ENCODE measurements at places on chromosomes 5 and 9.

- no peak for DNase-seq
Observed at GRCh38 chr9:69834591-69835184, 14.1 kb downstream of the CFAP95 start.

DNA sequence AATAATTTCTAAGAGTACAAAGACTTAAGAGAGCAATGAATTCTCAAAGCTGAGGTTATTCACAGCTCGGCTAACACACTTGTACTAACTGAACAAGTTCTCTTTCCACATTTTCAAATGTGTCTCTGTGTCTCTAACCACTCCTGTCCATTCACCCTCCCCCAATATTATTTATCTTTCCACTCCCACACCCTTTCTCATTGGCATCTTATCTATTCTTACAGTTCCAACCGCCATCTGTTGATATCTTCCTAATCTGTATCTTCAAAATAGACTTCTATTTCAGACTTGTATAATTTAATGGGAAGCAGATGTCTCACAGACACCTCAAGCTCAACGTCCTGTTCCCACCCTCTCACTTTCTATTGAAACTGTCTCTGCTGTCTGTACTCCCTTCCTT is 205.9 kb downstream of the ANXA1 start:
- no peak for DNase-seq

DNA sequence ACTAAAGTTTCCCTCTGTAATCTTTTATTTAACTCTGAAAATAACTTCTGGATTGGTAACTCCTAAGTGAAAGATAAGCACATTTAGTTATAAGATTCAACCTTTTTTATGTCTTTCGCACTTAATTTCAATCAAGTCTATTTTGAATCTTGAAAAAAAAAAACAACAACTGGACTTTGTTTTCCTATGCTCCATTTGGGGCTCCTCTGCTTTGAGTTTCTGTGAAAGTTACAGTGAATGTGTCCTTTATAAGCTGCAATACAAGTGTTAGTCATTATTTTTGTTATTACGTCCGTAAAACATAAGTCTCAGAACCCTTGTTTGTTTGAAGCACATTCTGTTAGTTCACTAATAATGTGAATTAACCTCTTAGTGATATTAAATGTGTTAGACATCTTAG is 276.8 kb downstream of the ADAMTS6 start:
- no peak for DNase-seq

DNA sequence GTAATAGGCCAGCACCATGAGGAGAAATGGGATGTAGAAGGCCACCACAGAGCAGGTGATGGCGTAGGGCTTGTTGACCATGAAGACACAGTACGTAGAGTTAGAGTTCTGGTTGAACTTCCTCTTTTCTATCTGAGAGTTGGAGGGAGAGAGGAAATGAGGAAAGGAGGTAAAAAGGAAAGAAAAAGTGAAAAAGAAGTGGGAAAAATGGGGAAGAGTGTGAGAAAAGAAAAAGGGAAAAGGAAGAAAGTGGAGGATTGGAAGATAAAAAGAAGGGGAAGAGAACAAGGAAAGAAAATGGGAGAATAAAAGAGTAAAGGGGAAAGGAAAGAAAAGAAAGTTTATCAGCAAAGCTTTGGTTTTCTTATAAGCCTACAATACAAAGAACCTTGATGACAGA is 126.1 kb downstream of the FBXO38 start:
- DNase-seq, result no peak

- no peak for DNase-seq
Observed at GRCh38 chr9:136644593-136645351, 17.9 kb upstream of the EGFL7 start.

GRCh38 chr9:132880324-132880661 is 1.6 kb downstream of the SPACA9 start:
- no peak for DNase-seq

DNA sequence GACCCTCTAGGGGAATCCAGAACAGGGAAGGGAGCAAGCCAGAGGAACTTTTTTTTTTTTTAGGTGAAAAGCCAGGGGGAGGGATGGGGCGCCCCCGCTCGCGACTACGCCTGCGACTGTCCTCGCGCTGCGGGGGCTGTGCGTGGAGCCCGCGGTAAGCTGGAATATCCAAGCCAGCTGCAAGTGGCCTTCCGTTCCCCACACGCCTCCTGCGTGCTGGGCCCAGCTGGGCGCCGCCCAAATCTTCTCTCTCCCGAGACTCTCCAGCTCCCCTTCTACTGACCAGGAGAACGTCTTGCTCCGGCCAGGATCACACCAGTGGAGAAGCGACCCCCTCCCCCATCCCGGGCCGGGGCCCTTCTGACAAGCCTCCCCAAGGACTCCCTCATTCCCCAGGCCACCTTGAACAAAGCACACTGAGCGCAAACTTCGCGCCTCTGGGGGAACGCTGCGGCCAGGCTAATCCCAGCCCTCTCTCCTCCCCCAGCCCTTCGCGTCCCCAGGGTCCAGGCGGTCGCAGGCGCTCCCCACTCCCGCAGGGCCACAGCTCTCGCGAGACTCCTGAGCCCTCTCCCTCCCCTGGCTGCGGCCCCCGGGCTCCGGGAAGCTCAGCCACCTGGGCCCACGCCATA is 6.6 kb downstream of the BARX1 start:
- no peak for DNase-seq

DNA sequence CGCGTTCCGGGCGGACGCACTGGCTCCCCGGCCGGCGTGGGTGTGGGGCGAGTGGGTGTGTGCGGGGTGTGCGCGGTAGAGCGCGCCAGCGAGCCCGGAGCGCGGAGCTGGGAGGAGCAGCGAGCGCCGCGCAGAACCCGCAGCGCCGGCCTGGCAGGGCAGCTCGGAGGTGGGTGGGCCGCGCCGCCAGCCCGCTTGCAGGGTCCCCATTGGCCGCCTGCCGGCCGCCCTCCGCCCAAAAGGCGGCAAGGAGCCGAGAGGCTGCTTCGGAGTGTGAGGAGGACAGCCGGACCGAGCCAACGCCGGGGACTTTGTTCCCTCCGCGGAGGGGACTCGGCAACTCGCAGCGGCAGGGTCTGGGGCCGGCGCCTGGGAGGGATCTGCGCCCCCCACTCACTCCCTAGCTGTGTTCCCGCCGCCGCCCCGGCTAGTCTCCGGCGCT is at the start of gene DAPK1:
TSS of gene DAPK1 (plus strand) at position 264 of the 442 bp plus-strand sequence. CDS start 1,211 bp downstream, outside the sequence.
- peak; percentile 56 for DNase-seq

DNA sequence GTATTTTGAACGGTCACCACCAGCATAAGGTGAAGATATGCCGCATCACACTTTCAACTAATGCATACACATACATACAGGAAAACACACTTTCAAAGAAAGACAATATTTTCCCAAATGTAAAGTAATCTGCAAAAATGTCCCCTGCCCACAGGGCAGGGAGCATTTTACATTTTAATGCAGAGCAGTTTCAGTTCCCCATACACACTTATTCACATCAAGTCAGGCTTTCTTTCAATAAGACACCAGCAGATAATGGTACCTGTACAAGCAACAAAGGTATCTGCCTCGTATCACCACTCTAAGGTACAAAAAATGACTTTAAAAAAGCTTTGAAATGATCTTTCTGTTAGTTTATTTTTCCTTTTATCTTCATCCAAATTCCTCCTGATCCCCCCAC is 247.1 kb upstream of the CCNG1 start:
- DNase-seq, result no peak

DNA sequence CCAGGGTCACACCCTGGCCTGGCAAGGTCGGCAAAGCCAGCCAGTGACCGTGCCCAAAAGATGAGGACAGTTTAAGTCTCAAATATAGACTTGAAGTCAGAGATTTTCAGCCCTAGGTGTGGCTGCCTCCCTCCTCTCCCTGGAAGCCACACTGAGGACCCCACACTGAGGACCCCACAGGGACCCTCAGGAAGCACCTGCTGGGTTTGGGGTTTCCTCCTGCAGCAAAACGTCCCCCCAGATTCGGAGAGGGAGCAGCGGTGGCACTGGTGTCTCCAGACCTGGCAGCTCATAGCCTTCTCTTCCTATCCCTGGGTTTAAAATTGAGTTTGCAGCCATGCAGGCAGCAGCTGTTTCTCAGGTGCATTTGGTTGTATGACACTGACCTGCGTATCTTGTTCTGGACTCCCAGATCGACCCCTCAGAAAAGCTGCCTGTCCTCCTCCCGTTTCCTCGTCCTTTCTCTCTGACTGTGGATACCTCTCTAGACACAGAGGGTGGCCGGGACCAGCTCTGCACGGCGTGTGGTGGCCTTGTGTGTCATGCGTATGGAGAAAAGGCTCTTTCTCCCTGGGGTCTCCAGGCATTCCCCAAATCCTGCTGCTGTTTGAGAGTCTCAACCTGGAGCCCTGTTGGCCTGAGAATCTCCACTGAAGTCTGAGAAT is 36.6 kb downstream of the MRPL36 start:
- no peak for DNase-seq

DNA sequence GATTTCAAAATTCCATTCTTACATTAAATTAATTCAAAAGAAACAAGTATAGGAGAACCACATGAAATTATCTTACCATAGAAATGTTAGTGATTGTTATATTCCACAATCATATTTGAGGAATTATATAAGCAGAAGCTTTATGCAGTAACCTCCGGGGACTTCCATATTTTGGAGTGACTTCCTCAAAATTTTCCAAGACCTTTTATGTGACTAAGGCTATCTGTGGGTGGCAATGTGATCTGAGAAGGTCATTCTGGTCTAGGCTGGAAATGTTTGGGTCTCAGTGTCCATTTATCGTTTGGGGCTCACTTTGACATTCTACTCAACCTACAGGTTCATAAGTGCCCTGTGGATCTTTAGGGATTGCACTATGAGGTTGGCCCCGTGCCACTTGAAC is 776.6 kb downstream of the CDH12 start:
- no peak for DNase-seq

GRCh38 chr5:53397141-53397757 is 83.2 kb upstream of the FST start:
- DNase-seq, result no peak

DNA sequence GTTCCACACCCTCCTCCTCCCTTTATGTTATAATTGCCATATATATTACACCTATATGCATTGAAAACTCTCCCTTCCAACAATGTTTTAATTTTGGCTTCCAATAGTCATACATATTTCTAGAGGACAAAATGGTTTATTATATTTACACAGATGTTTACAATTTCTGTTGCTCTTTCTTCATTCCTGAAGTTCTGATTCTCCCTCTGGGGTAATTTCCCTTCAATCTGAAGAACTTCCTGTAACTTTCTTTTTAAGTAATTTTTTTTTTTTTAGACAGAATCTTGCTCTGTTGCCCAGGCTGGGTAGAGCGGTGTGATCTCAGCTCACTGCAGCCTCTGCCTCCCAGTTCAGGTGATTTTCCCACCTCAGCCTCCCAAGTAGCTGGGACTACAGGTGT is 173.0 kb upstream of the MAP1B start:
- no peak for DNase-seq

GRCh38 chr9:77512876-77513275 is 135.2 kb downstream of the GNA14 start:
- DNase-seq, result no peak

DNA sequence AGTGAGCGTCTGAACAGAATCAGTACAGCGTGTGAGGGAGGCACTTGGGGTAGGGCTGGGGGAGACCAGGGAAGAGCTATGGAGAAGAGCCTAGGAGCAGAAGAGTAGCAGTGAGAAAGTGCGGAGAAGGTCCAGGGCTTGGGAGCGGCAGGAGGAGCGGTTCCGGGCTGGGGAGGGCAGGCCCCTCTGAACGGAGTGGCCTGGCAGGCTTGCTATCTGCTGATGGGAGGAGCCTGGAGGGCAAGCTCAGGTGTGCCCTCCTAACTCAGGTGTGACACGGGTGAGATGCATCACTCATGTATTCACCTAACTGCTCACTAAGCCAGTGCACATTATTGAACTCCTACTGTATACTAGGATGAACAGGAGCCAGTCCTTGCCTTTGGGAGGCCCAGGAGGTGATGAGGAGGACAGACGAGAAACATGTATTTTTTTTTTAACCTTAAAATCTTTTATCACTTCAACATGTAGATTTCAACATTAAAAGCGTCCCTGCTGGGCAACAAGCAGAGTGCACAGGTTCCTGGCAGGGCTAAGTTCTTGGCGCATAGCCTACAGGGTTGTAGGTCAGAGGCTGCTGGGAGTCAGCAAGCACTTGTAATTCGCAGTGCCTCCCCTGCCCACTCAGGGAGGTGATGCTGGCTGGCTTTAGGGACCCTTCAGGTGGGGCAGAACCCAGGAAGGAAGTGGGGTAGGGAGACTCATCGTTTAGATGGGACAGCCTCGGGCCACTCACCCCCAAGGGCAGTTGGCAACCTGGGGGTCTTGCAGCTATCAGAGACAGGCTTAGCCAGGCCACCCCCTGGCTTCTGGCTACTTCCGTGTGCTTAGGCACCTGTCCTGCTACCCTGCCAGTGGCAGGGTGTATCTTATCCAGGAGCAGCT is 55.5 kb downstream of the TMOD1 start:
- DNase-seq, result no peak

DNA sequence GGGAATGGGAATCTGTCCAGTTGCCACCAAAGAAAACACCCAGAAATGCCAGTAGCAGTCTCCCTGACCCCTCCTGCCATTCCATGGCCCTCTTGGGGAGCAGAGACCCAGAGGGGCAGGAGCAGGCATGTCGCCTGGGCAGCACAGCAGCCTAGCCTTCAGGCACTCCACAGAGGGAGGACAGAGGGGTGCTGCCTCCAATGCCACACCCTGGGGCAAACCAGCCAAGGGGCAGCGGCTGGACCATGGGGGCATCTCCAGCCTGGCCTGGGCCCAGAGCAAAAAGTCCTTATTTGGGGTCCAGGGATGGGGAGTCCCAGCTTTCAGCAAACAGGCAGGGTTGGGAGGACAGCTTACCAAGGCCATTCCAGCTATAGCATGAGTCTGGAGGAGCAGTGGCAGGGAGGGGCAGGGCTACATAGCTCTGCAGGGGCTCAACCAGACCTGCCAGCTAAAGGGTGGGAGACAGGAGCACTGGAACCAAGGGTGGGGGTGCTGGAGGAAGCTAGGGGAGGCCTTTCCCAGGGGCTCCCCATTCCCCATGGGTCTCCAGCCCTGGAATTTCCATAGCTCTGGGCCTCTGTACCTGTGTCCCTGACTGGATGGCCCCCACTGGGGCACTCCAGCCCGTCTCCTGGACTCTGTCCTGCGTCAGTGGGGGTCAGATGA is 6.7 kb downstream of the BRD3 start:
- DNase-seq, result no peak

- DNase-seq, result no peak
Observed at GRCh38 chr5:89444088-89444487, 561.1 kb upstream of the MEF2C start.

DNA sequence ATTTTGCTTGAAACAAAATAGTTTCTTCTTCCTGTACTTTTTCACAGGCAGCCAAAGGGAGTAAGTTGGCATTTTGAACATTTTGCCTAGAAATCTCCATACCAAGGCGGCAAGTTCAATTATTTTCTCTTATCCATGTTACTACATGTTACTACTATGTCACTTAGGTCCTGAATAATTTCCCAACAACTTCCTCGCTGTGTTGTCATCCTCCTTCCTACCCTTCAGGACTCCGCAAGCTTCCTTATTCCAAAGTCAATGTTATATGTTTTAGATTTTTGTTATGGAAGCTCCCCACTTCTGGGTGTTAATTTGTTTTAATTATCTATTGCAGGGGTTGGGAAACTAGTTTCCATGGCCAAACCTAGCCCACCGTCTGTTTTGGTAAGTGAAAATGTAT is 9.9 kb upstream of the B4GALT1 start:
- DNase-seq, result no peak

- no peak for DNase-seq
Observed at GRCh38 chr9:136472640-136473353, 10.0 kb downstream of the SEC16A start.
